Effector memory CD8-positive, alpha-beta T cell (primary cell): ENCODE measurements at places on chromosomes 2 and 18.

- DNase-seq, result no peak
These were observed 42.8 kb upstream of the TPO start for GRCh38 chr2:1370461-1370860.

- DNase-seq, result no peak
These were observed 199.4 kb downstream of the NEDD4L start for GRCh38 chr18:58243401-58243800.

DNA sequence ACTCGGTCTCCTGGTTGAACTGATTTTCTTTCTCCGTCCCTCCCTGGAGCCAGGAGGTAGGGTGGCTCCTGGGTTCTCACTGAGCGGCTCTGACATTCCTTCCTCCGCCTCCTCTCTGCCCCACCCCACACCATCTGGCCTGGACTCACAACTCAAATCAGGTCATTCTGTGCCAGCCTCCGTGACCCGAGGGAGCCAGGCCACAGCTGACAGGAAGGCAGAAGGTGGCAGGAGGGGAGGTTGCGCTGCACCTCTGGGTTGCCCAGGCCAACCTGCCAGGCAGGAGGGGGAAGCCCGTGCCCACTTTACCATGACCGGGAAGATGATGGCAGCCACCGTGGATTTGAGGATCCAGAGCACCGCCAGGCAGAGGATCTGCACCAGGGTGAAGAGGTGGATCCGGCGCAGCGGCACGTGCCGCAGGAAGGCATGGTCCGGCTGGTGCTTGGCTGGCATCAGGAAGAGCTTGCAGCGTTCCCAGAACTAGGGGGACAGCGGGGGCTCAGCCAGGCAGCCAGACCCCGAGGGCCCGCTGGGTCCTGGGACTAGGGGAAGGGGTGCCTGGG lies 28.3 kb downstream of the MTHFD2 start:
- DNase-seq, result no peak

- no peak for DNase-seq
These were observed 4.6 kb downstream of the SETBP1 start for GRCh38 chr18:44685296-44685695.

DNA sequence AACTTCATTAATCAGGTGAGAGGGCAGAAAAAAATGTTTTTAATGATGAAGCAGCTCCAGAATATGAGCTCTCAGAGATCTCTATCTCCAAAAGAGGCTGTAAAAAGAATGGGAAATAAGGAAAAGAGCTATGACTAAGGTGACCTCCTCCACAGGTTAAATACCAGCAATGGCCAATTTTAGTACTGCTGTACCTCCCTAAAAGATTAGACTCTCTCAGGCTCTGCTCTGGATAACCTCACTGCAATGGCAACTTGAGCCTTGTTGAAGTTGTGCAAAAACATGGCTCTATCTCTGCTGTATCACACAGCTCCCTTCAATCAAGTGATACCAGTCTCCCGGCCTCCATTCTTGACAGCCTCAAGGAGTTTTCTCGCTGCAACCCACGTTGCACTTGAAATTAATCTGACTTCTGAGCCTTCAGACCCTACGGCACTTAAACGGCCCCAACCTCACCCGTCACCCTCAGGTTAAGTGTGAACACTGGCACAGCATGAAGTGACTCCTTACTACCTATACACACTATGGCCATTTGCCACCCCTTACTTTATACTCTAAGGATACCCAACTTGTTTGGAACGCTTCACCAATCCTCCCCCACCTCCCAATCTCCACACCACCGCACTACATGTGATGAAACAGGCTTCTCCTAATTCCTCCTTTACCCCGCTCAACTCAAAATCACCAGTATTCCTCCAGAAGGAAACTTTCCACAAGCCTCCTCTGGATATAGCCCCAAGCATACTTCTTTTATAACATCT lies 36.3 kb downstream of the SMAD2 start:
- DNase-seq, result no peak

DNA sequence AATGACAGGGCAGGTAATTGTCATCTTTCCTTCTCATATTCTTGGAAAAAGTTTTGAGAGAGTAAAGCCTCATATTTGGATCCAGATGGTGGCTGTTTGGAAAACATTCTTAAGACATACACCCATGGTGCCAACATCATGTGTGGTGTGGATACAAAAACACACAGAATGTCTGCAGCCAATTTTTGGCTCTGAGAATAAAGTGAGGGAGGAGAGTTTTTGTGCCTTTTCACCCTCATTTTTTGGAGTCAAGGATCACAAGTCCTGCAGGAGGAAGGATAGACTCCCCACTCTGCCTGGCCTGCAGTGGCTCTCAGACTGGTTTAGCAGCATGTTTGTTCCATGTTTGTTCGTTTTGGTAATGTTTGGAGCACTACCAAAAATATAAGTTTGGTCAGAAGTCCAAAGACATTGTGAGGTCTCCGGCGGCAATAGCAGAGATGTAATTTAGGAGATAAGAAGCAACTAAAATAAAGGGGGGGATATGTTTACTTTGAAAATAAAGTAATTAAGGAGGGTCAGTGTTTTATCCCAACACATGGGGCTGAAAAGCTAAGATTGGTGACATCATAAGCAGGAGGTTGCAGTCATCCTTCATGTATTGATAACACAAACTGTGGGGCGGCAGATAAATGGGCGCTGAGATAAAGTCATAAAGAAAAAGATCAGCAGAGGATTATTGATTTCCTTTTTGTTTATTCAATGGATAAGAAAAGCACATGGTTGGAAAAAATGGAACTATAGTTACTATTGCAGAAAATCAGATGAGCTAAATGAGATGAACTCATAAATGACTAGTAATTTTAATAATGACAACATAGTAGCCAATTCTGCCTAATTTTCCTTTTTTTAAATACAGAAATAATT lies 655 bp downstream of the NOSTRIN start:
- no peak for DNase-seq

DNA sequence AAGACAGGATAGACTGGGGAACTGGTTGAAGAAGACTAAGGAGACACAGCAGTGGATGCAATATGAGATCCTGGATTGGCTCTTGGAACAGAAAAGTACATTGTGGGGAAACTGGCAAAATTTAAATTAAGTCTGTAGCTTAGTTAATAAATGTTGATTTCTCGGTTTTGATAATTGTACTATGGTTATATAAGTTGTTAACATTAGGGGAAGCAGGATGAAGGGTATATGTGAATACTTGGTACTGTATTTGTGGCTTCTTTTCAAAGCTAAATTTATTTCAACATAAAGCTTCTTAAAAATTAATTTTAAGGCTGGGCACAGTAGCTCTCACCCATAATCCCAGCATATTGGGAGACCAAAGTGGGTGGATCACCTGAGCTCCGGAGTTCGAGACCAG lies 103.8 kb downstream of the TMEM17 start:
- DNase-seq, result no peak

GRCh38 chr2:79103214-79103613 lies 15.4 kb upstream of the REG1B start:
- no peak for DNase-seq

DNA sequence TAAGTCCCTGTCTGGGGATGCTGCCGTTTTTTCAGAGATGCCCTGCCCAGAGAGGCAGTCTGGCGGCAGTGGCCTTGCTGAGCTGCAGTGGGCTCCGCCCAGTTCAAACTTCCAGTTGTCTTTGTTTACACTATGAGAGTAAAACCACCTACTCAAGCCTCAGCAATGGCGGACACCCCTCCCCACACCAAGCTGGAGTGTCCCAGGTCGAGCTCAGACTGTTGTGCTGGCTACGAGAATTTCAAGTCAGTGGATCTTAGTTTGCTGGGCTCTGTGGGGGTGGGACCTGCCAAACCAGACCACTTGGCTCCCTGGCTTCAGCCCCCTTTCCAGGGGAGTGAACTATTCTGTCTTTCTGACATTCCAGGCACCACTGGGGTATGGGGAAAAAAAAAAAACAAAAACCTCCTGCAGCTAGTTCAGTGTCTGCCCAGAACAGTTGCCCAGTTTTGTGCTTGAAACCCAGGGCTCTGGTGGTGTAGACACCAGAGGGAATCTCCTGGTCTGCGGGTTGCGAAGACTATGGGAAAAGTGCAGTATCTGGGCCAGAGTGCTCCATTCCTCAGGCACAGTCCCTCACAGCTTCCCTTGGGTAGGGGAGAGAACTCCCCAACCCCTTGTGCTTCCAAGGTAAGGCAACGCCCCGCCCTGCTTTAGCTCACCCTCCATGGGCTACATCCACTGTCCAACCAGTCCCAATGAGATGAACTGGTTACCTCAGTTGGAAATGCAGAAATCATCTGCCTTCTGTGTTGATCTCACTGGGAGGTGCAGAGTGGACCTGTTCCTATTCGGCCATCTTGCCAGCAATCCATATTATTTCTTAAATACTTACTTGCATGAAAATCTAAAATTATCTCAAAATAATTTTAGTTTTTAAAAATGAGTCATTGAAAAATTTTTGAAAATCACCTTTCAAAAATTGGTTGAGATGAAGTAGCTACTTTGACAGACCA lies 338.0 kb downstream of the OSR1 start:
- DNase-seq, result no peak

GRCh38 chr2:196500686-196501431 lies 138.7 kb upstream of the CCDC150 start:
- no peak for DNase-seq

GRCh38 chr2:151728804-151729414 lies 5.4 kb downstream of the NEB start:
- no peak for DNase-seq

DNA sequence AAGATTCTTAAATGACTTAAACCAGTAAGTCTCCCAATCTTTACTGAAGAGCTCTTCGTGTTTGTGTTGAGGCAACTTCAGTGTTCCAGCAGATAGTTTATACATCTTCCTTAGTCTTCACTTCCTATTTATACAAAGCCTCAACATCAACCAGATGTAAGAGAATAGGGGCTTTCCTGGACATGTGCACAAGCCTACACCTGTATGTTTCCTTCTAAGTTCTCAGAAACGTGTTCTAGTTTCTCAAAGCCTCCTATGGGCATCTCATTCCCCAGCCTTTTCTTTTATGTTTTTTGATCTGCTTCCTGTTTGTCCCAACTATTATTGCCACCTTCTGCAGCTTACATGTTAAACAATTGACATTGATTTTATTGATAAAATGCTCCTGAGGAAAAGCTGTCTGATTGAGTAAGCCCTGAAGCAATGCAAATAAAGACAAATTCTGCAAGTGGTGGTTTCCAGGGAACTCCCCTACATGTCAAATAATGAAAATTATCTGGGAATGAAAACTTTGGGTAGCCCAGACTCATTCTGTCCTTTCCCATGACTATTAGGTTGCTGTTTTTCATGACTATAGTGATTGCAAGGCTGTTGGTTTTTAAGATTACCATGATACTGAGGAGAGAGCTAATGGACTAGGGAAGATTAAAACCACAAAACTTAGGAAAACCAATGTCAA lies 663.3 kb upstream of the ACVR2A start:
- no peak for DNase-seq

- no peak for DNase-seq
These were observed 313.0 kb downstream of the RDH14 start for GRCh38 chr2:18247282-18248110.

GRCh38 chr18:36620788-36621187 lies 208.0 kb downstream of the TPGS2 start:
- no peak for DNase-seq

DNA sequence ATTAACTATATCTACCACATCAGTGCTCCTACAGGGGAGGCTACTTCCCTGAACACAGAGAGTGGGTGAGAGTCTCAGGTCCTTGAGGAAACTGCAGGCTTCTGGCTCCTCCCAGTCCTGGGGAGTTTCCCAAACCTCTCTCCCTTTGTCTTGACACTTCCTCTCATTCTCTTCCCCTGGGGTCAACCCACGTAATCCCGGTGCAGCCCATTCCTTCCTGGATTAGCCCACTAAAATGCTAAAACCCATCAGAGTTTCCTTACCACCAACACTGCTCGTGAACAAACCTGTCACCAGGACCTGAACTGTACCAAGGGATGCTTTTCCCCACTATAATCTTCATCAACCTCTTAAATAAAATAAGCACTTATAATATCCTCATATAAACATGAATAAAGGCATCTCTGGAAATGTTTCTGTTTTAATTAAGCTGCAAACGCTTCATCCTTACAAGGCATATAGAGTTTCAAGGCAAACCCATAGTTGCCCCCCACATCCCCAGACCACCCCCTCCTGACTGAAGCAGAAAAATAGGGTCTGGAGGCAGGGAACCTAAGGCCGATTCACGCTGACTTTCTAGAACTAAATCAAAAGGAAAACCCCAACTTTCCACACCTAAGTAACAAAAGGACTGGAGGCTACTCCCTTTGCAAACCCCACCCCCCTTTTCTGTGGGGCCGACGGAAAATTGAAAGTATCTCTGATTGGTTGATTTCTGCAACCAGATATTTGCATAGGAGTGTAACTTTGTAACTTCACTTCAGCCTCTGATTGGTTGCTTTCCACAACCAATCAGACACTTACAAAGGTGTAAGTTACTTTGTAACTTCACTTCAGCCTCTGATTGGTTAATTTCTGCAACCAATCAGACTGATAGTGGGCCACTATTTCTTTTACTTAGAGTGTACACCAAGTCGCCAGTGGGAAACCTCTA lies 19.0 kb downstream of the TMSB10 start:
- no peak for DNase-seq

- DNase-seq, result no peak
These were observed 290.1 kb upstream of the KLHL14 start for GRCh38 chr18:33062834-33063364.

GRCh38 chr2:26325851-26326250 lies 20.1 kb upstream of the SELENOI start:
- no peak for DNase-seq

DNA sequence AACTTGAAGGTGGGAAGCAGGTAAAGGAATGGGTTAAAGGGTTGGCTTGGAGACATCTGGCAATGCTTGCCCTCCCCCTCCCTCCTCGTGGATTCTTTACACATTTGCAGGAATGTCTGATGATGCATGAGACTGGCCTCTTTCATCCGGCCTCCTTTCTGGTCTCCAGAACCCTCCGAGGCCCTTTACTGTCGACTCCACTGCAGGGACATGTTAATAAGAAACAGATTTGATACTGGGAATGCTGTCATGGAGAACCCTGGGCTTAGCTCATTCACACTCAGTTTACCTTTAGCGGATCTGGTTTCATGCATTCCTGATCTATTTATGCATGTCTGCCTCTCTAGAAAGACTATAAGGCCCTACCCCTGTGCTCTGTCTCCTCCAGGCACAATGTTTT lies 238.7 kb downstream of the TGIF1 start:
- no peak for DNase-seq

DNA sequence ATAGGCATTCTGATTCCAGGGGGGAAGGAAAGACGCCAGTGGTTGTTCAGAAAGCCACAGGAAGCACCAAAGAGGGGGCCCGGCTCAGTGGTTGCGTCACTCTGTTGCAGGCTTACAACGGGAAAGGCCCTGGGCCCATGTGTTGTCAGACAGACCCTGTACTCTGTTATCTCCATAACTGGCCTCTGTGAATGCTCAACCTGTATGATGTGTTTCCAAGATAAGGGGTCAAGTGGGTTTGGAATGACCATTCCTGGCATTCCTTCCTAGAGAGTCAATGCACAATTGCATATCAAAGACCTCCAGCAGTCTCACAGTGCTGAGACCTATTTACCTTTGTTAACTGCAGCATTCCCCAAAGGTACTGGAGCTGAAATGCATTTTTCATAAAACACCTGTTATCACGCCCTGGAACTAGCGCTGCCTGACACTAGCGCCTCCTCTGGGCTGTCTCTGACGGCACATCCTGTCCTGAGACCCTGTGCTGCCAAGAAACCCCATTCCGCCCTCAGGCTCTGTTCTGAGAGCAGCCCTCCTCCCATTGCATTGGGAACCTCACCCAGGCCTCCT lies 13.2 kb upstream of the LRRFIP1 start:
- no peak for DNase-seq

GRCh38 chr18:3263132-3263700 lies 1.3 kb downstream of the MYL12B start:
- DNase-seq, result no peak
